ENCODE measurements at places on chromosomes 6 and 20.

- DNase-seq = no peak
These were observed 1.7 kb downstream of the ZUP1 start for GRCh38 chr6:116666869-116667268.

- no peak for DNase-seq
These were observed 7.8 kb downstream of the NAA20 start for GRCh38 chr20:20024942-20025341.

DNA sequence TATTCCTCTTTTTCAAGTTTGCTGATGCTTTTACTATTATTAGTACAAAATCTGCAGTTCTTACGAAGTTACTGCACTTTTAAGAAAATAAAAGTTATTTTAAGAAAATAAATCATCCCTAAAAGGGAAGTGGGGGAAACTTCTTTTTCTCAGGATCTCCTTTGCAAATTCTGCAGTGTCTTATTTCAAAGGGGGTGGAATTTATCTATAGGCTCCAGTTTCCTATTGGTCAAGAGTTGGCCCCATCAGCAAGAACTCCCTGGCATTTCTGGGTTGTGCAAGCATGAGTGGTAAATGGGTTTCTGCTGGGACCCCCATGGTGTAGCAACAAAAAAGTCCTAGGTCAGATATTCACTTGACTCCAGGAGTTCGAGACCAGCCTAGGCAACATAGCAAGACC, 136.3 kb upstream of the PRDM1 start:
- DNase-seq = no peak

DNA sequence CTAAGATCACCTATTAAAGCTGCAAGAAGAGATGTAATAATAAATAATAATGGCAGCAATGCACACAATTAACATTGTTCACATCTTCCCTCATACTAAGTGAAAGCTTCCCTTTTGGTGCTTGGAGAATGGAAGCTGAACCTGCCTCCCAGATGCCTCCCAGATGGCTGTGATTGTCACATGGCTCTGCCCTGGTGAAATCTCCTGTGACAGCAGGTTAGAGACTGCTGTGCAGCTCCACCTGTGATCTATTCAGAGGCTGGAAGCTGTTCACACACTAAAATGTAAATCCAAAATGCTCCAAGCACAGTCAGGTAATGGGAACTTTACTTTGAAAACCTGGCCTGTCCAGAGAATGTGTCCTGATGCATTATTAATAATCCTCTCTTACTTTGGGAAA, 41.7 kb upstream of the RGS17 start:
- DNase-seq = no peak

DNA sequence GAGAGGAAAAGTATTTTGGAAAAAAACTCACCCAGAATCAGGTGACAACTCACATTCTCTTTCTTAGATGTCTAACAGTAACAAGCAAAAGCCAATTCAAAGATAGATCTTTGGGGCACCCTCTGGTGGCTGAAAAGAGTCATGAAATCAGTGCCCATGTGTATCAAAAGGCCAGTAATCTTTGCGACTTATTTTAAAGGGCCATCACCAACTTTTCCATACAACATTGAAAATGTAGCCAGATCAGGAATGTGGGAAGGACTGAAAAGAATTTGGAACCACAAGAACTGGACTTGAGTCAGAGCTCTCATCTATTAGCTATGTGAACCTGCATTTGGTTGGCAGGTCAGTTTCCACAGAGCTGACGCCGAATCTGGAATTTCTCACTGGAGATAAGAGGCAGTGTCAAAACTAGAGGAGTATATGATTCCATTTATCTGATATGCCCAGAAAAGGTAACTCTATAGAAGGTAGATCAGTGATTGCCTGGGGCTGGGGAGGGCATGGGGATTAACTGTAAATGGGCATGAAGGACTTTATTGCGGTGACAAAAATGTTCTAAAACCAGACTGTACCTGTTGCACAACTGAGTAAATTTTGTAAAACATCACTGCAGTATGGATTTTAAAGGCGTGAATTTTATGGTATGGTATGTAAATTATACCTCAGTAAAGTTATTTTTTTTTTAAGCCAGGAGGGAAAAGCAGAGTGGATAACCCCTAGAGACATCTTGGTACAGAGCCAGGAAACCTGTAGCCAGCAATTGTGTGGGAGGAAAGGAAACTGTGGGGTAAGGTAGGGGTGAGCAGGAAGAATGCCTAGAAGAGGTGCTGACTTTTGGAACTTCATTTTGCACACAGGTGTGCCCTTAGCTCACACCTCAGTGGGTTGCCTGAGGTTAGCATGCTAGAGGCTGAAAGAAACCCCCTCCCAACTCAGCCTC, 117.1 kb upstream of the ASF1A start:
- peak; percentile 34 for DNase-seq

- DNase-seq = no peak
These were observed 1581.8 kb downstream of the HACE1 start for GRCh38 chr6:103277936-103278335.

DNA sequence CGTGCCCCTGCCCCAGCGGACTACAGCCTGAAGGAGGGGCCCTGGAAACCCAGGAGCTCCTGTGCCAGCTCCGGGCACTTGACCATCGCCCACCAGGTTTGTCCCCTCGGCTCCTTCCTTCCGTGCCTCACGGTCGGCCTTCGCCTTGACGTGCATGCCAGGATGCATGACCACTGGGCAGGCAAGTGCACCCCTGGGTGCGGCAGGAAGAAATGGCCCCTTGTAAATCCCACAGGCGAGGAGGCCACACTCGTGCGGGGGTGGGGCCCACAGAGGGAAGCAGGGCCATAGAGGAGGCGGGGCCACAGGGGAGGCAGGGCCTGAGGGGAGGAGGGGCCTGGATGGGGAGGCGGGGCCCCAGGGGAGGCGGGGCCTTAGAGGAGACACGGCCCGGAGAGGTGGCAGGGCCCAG, 81.7 kb downstream of the YTHDF1 start:
- no peak for DNase-seq

DNA sequence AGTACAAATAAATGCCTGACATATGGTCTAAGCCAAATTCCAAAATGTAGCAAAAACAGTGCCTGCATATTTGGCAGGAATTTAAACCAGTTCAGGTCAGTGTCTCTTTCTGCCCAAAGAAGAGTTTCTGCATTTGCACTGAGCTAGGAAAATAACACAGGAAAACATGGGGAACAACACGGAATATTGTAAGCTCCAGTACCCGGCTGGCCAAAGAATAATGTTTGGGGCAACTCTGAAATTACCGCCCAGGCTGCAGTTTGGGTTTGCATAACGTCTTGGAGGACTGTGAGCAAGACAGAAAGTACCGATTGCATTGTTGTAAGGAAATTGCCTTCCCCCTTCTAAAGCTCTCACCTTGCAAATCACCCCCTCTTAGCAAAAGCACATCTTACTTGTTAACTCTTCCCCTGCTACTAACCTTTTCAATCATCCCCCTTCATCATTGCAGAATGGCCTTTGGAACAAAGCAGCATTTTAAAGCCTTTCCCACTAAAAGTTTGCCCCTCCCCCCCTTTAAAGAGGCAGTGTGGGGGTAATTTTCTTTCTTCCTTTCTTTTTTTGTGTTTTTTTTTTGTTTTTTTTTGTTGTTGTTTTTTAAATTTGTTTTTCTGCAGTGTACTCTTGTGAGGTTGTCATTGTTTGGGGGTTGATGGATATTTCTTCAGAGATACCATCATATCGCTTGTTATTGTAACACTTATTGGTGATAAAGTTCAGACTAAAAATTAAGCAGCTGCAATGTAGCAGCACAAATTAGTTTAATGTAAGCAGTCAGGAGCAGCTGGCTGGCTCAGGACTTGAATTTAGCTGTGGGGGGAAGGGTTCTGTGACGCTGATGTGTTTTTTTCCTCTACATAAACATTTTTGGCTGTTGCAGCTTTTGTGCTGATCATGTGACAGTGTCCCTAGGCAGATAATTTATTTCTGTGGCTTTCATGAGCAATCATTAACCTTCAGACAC, 100.0 kb upstream of the CITED2 start:
- DNase-seq = no peak

GRCh38 chr6:158519761-158520160, 40.1 kb upstream of the TMEM181 start:
- DNase-seq = no peak

- peak; percentile 43 for DNase-seq
These were observed 44.8 kb downstream of the FGD2 start for GRCh38 chr6:37050045-37050853.

Data from stimulated activated CD4-positive, alpha-beta T cell treated with anti-CD3 and anti-CD28 coated beads, Interleukin-4, amount 100 ng/mL, for 4 hours (primary cell).